ENCODE measurements at places on chromosomes 11 and 22.

DNA sequence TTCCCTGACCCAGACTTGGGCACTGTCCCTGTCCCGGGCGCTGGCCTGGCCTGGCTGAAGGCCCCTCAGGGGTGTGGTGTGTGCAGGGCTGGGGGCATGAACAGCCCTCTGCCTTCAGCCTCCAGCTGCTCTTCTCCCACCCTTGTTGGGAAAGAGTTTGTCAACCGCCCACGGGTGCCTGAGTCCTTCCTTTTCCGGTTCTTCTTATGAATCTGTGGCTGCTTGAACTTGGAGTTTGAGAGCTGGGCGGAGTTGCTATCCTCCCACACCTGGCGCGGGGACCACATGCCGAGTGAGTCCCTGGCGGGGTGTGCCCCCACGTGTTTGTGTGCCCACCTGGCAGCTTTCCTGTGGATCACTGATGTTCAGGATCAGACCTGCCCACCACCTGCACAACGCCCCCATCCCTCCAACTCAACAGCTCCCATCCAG lies 13.4 kb downstream of the NFAM1 start:
- no peak for DNase-seq

- no peak for DNase-seq
Measured at GRCh38 chr11:19345848-19346681, 105.3 kb upstream of the E2F8 start.

- no peak for DNase-seq
Measured at GRCh38 chr11:2554338-2555207, 109.8 kb downstream of the KCNQ1 start.

- no peak for DNase-seq
Measured at GRCh38 chr11:68914761-68915160, 11.1 kb downstream of the IGHMBP2 start.

DNA sequence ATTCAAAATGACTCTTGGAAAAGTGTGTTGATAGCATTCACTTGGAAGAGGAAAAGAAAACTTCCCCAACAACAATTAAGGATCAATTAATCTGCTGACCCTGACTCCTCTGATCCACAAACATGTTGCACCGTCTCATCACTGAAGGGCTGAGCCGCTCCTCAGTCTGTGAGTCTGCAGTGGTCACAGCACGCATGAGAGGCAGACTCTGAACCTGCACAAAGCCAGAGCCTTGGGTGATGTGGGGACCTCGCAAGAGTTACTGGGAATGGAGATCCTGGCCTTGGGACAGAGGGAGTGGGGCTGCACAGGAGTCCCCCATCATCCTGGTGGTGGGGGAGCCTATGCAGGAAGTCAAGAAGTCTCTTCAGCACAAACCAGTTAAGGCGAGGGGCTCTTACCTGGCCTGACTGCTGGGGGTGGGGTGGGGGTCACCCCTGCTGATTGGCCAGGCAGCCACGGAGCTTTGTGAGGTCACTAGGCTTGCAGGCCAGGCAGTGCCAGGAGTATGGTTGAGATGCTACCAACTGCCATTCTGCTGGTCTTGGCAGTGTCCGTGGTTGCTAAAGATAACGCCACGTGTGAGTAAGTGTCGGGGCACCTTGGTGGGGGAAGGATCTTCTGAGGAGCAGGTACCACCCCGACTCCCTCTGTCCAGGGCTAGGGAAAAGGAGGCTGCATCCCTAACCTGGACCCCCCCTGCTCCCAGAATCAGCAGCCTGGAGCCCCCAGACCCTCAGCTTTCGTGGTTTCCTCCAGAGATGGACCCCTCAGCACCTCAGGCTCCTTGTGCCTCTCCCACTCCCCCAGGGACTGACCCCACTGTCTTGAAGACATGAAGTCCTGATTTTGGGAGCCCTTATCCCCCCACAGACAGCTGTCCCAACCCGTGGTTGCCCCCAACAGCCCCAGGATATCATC lies at the start of gene ACR:
TSS of gene ACR (plus strand) at position 477 of the 921 bp plus-strand sequence. CDS start at position 509, 32 bp downstream.
- no peak for DNase-seq

DNA sequence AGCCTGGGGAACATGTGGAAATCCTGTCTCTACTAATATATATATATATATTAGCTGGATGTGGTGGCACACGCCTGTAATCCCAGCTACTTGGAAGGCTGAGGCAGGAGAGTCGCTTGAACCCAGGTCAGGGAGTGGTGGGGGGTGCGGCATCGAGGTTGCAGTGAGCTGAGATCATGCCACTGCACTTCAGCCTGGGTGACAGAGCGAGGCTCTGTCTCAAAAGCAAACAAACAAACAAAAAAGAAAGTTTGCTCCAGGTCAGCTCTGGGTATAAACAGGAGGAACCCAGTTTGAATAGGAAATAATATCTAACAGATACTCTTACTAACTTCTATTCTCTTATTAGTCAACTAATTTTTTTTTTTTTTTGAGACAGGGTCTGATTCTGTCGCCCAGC lies 34.3 kb upstream of the CECR2 start:
- no peak for DNase-seq

GRCh38 chr11:78825591-78826020 lies 250.9 kb upstream of the NARS2 start:
- DNase-seq: no peak

DNA sequence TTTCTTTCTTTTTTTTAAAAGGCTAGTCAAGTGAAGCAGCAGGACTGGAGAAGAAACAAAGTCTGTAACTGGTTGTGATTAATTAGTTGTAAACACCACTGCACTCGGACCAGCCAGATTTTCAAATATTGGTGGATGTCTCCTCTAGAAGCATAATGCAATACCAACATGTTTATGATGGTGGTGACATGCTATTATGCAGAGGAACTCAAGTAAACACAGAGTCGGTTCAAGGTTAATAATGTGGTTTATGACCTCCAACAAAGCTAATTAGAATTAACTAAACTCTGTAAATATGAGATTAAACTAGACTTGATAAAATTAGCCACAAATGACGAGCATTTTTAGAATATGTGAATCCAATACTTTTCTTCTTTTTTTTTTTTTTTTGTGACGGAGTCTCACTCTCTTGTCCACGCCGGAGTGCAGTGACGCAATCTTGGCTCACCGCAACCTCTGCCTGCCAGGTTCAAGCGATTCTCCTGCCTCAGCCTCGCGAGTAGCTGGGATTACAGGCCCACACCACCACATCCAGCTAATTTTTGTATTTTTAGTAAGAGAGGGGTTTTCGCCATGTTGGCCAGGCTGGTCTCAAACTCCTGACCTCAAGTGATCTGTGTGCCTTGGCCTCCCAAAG lies 11.8 kb upstream of the AGBL2 start:
- no peak for DNase-seq

- DNase-seq: no peak
Measured at GRCh38 chr11:20671856-20672546, 2.6 kb downstream of the NELL1 start.

- no peak for DNase-seq
Measured at GRCh38 chr22:36026741-36027140, 1.9 kb downstream of the RBFOX2 start.

DNA sequence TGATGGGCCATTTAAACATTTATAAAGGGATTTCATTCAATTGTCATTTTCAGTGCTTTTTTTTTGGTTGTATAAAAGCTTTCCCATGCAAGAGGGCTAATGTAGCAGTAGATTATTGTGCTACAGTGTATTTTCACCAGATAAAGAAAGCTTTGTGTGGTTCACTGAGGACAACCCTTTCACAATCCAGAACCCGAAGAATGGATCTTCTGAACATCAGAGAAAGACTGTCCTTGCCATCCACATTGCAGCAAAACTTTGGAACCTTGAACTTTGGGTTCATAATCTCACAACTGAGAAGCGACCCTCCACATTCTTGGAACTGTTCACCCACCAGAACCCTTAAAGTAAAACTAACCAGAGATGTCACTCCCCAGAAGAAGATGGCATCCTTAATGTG lies 9.3 kb downstream of the APOBEC3H start:
- DNase-seq: no peak

GRCh38 chr11:1146365-1146764 lies 11.4 kb upstream of the MUC5AC start:
- no peak for DNase-seq

GRCh38 chr22:17767233-17768065 lies 6.8 kb downstream of the BID start:
- DNase-seq: no peak

DNA sequence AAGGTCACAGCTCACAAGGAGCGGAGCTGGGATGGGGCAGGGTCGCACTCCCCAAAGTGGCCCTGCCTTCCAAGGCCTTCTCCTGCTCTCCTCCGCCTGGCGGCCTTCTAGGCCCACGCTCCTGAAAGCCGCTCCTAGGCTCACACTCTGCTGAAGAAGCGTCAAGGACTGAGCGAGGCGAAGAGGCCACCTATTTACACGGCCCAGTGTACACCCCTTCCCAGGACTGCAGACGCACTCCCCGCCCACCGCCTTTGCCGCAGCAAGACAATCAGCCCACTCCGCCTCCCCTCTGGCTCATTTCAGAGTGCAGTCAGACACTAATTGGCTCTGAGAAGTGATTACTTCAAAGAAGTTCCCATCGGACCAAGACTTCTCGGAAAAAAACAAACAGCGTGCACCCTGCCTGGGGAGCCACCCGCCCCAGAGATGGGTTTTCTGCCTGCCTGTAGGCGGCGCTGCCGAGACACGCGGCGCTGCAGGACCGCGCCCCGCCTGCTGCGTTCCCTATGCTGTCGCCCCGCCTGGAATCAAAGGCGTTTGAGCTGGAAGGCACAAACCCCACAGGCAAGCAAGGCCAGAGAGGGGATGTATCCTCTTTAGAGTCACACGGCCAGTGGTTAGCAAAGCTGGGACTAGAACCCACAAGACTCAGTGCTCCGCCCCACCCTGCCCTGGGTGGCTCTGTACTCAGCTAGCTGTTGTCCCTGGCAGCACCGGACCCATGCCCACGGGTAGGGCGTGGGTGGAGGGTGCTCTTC lies 414.8 kb downstream of the BUD13 start:
- no peak for DNase-seq

DNA sequence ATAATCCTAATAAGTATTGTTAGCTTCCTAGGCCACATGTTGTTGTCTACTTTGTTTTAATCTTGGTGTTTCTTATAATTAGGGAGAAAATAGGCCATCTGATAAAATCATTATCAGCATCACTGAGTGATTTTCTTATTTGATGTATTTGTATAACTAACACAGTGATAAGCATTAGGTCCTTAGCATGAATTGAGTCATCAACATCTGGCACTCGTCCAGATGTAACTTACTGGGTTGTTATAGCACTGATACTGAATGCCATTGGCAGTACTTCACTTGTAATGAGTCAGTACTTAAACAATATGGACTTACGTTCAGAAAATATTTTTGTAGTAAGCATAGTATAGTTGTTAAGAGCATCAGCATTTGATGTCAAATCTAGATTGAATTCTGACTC lies 16.2 kb downstream of the API5 start:
- no peak for DNase-seq

DNA sequence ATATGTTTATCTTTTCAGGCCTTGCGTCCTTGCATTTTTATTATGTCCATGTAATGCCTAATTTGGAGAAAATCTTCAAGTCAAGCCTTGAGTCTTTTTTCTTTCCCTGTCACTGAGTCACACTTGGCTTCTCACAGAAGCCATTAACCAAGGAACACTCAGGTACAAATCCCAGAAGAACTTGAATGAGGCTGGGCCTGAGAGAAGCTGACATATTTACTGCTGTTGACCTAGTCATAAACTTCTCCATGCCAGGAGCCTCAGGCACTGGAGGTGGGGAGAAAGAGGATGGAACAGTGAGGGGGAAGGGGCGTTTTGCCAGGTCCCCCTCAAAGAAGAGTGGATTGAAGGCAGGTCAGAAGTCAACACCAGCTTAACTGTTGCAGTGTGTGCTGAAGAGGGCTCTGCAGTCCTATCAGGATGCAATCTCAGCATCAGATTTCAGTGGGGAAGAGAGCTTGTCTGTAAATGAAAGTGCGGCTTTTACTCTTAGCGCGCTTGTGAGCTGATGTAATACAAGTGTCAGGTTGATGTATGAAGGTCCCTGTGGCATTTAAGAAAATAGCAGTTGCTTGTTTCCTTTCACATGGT lies 526.0 kb downstream of the ETS1 start:
- no peak for DNase-seq

GRCh38 chr22:49668402-49668801 lies 159.3 kb downstream of the BRD1 start:
- no peak for DNase-seq

DNA sequence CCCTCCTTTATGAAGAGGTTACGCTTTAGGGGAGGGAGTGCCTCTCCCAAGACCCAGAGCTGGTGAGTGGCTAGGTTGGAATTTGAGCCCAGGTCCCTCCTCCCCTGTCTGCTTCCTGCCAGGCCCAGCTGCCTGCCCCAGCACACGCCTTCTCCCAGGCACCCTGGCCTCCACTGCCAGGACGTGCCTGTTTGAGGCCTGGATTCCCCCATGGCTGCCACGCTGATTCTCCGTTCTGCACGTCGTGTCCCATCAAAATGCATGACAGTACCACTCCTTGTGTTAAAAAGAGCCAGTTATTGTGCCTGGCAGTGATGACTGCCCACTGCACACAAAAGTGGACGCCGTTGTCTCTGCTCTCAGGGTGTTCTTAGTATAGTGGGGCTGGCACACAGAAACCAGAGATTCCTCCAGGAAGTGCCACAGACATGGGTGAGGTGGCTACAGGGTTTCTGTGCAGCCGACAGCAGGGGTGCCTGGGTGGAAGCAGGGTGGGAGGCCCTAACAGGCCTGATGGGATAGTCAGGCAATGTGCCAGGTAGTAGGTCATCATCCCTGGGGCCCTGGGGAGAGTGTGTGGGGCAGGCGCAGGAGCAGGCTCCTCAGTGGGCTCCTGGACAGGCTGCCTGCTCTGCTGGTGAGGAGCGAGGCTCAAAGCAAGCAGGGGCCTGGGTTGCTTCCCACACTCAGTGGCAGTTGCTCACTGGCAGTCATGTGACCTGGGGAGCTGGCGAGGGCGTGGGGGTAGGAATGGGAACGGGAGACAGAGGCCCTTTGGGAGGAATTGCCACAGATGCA lies 24.2 kb downstream of the MED15 start:
- no peak for DNase-seq

- no peak for DNase-seq
Measured at GRCh38 chr11:83302151-83302550, 16.0 kb upstream of the CCDC90B start.
